ENCODE measurements at places on chromosomes 11 and 22.

DNA sequence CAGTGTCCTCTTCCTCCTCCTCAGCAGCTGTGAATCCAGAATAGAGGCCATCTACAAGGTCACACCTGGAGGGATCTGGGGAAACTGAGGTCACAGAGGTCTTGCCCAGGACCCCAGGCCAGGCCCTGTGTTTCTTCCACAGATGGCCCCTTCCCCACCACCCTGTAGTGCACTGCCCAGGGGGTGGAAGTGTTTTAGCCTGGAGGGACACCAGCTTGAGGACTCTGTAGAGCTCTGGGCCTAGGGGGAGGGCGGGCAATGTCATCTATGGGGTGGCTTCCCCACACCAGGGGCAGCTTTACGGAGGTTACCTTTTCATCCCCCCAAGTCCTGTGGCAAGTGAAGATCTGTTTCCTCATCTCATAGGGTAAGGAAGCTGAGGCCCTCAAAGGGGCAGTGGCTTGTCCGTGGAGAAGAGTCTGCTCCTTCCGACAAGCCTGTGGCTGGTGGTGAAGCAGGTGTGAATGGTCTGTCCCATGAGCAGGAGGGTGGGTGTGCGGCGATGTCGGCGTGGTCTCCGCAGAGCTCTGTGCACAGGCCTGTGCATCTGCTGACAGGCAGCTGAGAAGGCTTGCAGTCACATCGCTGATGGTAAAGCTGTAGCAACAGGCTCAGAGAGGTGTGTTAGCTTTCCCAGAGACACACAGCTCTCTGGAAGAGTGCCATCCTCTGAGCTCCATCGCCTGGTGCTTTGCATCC lies 74.1 kb upstream of the WNT7B start:
- no peak for DNase-seq

DNA sequence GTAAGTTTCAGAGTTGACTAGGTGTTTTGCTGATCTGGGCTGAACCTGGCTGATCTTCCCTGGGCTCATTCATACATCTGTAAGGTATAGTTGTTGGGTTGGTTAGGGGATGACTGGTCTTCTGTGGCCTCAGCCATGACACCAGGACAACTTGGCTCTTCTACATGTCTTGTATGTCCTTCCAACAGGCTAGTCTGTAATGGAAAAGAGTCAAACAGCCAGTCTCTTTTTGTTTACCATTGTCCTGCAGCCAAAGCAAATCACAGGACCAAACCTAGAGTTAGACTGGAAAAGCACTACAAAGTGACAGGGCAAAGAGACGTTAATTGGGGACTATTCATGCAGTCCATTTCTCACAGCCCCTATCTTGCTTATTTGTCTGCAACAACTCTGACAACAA lies 17.8 kb downstream of the SERPING1 start:
- no peak for DNase-seq

GRCh38 chr11:18000760-18001159 lies 12.1 kb downstream of the SERGEF start:
- no peak for DNase-seq

DNA sequence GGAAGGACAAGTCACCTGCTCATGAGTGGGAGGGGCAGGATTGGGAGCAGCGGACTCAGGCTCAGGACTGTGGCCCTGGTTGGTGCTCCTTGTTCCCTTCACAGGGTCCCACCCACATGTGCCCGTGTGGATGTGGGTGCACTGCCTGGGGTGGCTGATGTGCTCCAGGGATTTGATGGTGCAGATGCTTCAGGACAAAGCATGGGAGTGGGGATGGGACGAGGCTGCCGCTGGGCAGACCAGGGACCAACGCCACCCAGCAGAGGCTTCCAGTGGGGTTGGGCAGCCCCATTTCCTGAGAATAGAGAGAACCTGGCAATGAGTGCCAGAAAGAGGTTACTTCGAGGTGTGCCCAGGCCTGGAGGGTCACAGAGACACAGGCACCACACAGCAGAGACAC lies 65.5 kb upstream of the IGLL5 start:
- no peak for DNase-seq

DNA sequence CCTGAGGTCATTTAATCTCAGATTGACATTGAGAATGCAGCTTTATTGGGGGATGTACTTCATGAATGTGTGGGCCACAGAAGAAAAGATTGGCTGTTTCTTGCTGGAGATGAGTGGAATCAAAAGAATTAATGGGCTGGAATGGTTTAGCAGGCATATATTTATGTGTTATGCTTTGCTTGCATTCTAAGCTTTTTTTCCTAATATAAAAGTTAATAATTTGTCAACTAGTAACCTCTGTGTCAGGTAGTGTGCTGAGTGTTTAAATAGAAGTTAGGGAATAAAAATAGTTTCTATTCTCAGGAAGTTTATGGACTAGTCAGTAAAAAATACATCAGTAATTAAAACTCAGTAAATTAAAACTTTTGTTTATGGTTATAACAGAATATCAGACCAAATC lies 67.4 kb upstream of the PRODH start:
- no peak for DNase-seq

GRCh38 chr11:73758451-73758850 lies 2.4 kb downstream of the RAB6A start:
- no peak for DNase-seq
